Spinal cord (tissue), 10 donors: ENCODE measurements at places on chromosomes 3 and 15.
A peak's percentile ranks its signal among the peaks of the same experiment; 100 is the strongest.

DNA sequence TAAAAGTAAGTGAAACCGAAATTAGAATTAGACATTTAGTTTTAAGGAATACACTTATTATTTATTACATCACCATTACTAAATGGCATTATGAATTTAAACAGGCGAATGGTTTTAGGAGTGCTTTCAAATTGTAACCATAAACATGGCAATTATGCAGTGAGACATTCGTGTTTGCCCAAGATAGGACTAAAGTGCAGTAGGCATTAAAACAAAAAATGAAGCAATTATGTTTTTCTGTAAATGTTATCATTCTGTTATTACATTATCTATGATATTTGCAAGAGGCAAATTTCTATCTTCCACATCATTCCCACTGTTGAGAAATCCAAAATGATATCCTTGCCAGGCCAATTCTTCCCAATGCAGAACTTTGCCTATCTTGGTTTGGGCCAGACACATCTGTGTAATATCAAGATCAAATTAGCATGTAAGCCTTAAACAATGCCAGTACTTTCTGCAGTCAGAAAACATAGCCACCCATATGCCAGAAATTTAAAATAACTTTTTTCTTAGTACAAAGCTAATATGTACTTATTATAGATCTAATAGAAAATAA is 156.9 kb downstream of the ATP8B4 start:
- DNase-seq, result no peak

DNA sequence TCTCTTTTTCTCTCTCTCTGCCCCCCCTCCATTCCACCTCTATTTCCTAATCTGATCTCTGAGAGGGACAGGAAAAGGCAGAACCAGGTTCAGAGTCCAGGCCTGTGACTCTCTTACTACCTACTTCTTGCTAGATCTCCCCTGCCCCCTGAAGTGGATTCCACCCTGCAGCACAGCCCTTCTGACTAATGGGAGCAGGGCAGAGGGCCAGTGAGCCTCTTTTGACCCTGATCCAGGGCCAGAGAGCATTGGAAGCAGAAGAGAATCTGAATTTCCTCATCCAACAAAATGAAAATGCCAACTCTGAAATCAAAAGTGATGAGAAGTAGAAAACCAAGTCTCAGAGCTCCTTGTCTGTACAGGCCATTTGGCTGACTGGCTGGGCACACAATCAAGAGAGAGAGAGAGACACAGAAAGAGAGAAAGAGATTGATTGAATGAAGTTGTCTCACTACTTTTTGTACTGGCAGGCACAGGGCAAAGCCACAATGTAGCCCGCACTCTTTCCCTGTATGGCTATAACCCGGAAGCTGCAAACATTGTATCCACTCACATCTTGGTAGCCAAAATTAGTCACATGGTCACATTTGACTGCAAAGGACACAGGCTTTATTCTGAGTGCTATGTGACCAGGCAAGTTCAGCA is 31.6 kb upstream of the GLCE start:
- no peak for DNase-seq

DNA sequence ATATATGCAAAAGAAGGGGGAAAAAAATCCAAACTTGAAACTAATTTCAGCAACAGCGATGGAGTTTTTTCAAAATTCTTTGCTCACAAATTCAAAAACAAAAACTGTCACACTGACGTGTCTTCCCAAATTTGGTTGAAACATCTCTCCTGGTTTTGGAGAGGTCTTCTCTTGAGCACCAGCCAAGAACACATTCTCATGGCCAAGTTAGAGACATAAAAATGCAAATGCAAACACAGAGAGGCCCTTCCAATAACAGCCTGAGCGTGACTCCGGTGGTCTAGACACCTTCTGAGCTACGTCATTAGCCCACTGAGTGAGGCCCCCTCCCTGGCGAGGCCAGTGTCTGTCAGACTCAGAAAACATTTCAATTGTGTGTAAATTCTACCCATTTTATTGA is 436.0 kb upstream of the PROK2 start:
- no peak for DNase-seq

DNA sequence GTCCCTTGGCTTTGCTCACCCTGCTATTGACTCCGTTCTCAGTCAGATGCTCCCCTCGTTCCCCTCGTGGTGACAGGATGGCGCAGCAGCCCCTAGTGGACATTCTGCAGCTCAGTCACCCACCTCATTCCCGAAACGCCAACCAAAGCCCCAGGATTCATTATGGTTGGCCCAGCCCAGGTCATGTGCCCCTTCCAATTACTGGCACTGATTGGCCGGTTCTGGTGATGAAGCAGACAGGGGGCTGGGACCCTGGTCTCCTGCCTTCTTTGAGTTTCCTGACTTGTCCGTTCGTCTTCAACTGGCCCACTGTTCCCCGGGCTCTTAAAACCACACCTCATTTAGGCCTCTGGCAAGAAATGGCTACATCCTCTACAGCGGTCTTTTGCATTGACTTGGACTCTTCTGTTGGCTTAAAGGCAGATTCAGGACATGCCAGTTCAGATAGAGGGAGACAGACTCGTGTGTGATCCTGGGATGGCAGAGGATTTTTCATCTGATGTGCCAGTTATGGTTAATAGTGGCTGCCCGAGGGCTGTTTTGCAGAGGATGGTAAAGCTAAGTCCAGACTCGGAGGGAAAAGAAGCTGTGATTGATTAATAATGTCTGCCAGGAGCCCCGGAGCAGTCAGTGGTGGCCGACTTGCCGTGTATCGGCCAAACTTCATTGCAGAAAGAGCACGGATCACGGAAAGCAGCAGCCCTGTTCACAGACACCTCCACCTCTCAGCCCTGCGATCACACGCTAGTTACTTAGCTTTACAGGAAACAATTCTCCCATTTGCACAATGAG is 37.8 kb downstream of the LSM3 start:
- peak; percentile 98 for DNase-seq

- no peak for DNase-seq
These were observed 26.9 kb downstream of the PHC3 start for GRCh38 chr3:170154569-170155143.
